ENCODE measurements at places on chromosomes 12 and 14.
A peak's percentile ranks its signal among the peaks of the same experiment; 100 is the strongest.

DNA sequence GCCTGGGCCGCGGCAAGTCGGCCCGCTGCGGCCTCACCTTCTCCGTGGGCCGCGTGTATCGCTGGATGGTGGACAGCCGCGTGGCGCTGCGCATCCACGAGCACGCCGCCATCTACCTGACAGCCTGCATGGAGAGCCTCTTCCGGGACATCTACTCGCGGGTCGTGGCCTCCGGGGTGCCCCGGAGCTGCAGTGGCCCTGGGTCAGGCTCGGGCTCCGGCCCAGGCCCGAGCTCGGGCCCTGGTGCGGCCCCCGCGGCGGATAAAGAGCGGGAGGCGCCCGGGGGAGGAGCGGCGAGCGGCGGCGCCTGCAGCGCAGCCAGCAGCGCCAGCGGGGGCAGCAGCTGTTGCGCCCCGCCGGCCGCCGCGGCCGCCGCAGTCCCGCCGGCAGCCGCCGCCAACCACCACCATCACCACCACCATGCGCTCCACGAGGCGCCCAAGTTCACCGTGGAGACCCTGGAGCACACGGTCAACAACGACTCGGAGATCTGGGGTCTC, 226.2 kb upstream of the CRY1 start:
- no peak for DNase-seq

GRCh38 chr14:103385152-103385928, at the start of gene MARK3:
MARK3 (plus strand) TSS chr14:103385415; CDS start chr14:103386030, 615 bp downstream.
- DNase-seq = peak; percentile 85

- no peak for DNase-seq
Observed at GRCh38 chr12:71969330-71969729, 30.7 kb downstream of the TPH2 start.

DNA sequence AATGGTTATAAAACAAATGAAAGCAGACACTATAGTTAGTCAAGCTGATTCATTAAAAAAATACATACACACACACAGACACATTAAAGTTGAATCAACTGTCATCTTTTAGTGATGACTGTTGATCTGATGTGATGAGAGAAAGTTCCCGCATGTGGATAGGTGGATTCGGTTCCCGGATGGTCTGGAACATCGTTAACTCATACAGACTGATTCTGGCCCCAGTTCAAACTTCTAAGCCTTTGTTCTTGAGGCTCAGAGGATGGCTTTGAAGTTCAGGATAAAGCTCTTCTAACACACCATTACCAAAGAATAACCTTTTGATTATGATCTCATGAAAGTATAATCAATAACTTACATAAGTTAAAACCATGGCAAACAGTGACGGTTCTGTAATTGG, 27.5 kb downstream of the WIF1 start:
- DNase-seq = no peak

GRCh38 chr14:75979071-75979571, 2.7 kb downstream of the TGFB3 start:
- no peak for DNase-seq

DNA sequence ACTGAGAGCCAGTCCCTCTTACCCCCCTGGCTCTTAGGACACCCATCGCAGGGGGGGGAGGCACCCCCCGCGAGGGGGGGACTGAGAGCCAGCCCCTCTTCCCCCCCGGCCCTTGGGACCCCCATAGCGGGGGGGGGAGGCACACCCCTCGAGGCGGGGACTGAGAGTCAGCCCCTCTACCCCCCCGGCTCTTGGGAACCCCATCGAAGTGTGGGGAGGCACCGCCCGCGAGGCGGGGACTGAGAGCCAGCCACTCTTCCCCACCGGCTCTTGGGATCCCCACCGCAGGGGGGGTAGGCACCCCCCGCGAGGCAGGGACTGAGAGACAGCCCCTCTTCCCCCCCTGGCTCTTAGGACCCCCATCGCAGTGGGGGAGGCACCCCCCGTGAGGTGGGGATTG, 48.8 kb downstream of the DDX11 start:
- DNase-seq = no peak

DNA sequence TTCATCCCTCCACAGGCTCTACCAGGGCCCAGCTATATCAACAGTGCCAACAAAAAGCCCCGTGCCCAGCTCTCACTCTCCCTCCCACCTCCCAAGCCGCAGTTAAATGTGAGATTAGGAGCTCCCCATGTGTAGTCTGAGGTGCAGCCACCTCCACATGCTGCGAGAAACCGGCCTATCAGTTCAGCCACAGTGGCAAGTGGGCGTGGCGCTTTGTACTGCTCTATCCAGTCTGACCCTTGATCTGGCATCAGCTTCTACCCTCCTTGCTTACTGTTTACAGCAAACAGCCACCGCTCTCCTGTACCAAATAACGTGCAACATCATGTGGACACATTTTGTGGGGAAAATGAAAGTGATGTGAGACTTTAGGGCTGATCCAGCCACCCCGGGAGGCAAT, 1.7 kb downstream of the PLEK2 start:
- no peak for DNase-seq

- DNase-seq = peak; percentile 67
Observed at GRCh38 chr14:67426983-67427606, 15.1 kb upstream of the PLEK2 start.

GRCh38 chr12:6370994-6371754, 4.2 kb downstream of the SCNN1A start:
- DNase-seq = no peak

DNA sequence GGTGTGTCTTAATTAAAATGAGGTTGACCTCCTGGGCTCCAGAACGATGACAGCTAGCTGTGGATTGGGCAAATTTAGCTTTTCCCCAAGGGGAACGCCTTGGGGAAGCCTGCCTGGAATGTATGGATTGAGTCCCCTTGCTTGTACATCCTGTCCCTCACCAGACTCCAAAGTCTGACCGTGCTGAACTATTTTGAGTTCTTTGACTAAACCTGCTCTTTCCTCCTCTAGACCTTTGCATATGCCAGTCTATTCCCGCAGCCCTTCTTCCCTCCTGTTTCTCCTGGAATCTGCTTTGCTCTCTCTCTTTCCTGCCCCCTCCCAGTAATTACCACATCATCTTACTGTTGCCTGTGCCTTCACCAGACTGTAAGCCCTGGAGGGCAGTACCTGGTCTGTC, 11.5 kb upstream of the KDM2B start:
- no peak for DNase-seq

All from activated naive CD4-positive, alpha-beta T cell (primary cell).